HCT116 (cell line): ENCODE measurements at places on chromosomes 13 and 19. TPM values are rescaled to one million over a fixed set of nuclear protein-coding genes. Genes with fewer than 3 reads are reported as not detected.

The MPND gene
- total RNA-seq = 24.3 TPM

DNA sequence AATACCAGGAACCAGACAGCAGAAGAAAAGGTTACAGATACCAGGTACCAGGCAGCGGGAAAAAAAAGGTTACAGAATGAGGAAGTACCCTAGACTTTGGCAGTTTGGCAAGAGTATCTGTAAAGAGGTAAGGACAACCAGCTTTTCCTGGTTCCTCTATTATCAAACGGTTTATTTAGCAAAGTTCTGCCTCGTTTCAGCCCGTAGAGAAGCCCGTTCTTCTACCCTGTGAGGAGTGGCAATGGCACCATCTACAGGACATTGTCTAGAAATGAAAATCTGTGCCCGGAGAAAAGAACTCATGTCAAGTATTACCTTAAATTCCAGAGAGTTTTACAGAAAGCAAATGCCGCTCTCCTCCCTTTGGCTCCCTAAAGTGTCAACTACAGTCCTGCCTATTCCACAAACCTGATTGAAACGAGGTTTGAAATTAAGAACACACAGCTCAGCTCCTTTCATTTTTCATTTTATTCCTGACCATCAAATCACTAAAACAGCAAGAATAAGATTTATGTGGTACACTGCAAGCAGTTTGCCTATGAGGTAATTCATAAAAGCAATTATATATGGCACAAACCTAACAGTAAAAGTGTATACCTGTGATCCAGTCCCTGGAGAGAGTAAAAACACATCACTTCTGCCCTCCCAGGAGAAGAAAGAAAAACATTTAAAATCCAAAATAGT lies 226.3 kb downstream of the SLC7A1 start:
- no peak overlapping the region for H3K4me3 ChIP-seq
- H3K4me1 ChIP-seq = no peaks in the 10 kb centered on the region
- DNase-seq = peak; percentile 27
- no peaks in the 10 kb centered on the region for H3K36me3 ChIP-seq

- no peak overlapping the region for H3K4me3 ChIP-seq
- H3K27me3 ChIP-seq = no peaks in the 10 kb centered on the region
- H3K4me1 ChIP-seq = peaks cover 9% of the 10 kb centered on the region
- no peak overlapping the region for H3K27ac ChIP-seq
These were observed 478.1 kb upstream of the NBEA start for GRCh38 chr13:34464011-34464410.

GRCh38 chr19:10395003-10395402 lies 8.3 kb downstream of the CDC37 start:
- H3K27me3 ChIP-seq = no peaks in the 10 kb centered on the region
- no peak overlapping the region for H3K27ac ChIP-seq
- H3K4me1 ChIP-seq = peaks cover 6% of the 10 kb centered on the region; the same call in 1 of the 2 replicates
- no peak for DNase-seq

DNA sequence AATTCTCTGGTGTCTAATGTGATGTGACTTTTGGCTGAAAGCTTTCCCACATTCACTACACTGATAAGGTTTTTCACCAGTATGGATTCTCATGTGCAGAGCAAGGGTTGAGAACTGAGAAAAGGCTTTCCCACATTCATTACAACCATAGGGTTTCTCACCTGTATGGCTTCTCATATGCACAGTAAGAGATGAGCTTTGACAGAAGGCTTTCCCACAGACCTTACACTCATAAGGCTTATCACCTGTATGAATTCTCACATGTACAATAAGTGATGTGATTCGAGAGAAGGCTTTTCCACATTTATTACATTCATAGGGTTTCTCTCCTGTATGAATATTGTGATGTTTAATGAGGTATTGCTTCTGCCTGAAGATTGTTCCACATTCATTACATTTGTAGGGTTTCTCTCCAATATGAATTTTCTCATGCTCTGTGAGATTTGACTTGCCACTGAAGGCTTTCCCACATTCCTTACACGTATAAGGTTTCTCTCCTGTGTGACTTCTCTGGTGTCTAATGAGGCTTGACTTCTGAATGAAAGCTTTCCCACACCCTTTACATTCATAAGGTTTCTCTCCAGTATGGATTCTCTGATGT lies 14.0 kb downstream of the ZNF260 start:
- no peak overlapping the region for H3K27ac ChIP-seq
- no peaks in the 10 kb centered on the region for H3K4me1 ChIP-seq
- no peaks in the 10 kb centered on the region for H3K36me3 ChIP-seq
- no peaks in the 10 kb centered on the region for H3K27me3 ChIP-seq

DNA sequence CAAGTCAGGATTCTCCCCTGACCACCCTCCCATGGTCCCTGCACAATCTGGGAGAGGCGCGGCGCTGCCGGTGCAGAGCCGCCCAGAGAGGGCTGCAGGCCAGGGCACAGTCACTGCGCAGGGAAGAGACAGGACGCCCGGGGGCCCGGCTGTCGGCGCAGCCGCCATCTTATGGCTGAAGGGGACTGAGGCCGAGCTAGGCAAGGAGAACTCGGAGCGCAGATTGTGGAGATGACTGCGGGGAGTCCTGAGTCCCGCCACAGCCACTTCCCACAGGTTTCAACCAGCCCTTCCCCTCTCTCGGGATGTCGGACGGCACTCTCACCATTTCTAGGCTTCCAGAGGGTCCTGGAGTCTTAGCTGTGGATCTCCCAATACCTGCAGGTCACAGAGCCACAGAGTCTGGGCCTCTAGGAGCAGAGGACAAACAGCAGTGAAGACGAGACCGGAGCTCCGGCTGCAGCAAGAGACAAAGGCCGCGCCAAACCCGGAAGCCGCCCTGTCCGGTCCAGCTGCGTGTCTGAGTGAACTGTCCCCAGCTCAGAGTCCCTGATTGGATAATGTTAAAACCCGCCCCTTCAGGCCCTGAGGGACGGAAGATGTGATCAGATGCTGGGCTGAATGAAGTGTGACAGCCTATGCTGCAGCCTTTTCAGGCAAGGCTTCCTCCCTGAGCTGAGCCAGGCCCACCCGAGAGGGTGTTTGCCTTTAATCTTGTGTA lies at the start of gene ZNF708:
TSS of gene ZNF708 (minus strand) at position 526 of the 721 bp plus-strand sequence. CDS start at position 328, 198 bp downstream.
- H3K36me3 ChIP-seq = peaks cover 10% of the 10 kb centered on the region
- H3K27me3 ChIP-seq = no peaks in the 10 kb centered on the region
- H3K27ac ChIP-seq = peak within 1 kb of the TSS; percentile 65
- peak; percentile 84 for DNase-seq
- peak within 1 kb of the TSS; percentile 72 for H3K4me3 ChIP-seq
- peaks cover 6% of the 10 kb centered on the region; the same call in 1 of the 2 replicates for H3K4me1 ChIP-seq
